Activated T-helper 1 cell treated with anti-CD3 and anti-CD28 coated beads, Interleukin-12 subunit alpha, Interleukin-12 subunit beta, Interleukin-2, Interleukin-4 antibody, amounts not matched to agents 30 ng/mL and 10 ng/mL and 1 ng/mL, durations not matched to agents 14 hours and 24 hours and 36 hours (primary cell): ENCODE measurements at places on chromosomes 2 and 18.

GRCh38 chr2:42028571-42029148, 19.2 kb upstream of the PKDCC start:
- no peak for DNase-seq

DNA sequence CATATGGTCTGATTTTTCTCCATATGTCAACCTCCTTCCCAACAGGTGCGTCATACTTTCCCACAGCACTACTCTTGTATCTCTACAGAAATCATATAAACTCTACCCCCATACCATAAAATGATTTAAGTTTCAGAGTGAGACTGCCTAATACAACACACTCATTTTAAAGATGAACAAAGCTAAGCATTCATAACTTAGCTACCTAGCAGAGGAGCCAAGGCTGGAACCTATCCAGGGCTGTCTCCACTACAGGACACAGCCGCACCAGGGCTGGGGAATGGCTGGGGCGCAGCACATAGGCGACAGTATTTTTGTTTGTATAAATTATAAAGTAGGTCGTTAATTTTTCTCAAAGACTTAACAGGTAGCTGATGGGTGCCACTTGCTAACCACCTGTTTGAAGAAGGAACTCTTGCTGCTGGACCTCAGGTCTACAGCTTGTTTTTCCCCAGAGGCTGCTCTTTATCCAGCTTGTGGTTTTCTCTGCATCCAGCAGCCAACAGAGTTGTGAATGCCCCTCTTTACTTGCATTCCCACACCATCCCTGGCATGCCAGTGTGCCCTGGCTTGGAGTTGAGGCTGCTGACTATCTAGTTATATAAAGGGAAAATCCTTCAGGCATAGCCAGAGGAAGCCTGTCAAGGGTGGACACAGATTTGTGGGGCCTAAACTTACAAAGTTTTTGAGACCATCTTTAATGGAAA, 62.0 kb downstream of the HNRNPLL start:
- no peak for DNase-seq

DNA sequence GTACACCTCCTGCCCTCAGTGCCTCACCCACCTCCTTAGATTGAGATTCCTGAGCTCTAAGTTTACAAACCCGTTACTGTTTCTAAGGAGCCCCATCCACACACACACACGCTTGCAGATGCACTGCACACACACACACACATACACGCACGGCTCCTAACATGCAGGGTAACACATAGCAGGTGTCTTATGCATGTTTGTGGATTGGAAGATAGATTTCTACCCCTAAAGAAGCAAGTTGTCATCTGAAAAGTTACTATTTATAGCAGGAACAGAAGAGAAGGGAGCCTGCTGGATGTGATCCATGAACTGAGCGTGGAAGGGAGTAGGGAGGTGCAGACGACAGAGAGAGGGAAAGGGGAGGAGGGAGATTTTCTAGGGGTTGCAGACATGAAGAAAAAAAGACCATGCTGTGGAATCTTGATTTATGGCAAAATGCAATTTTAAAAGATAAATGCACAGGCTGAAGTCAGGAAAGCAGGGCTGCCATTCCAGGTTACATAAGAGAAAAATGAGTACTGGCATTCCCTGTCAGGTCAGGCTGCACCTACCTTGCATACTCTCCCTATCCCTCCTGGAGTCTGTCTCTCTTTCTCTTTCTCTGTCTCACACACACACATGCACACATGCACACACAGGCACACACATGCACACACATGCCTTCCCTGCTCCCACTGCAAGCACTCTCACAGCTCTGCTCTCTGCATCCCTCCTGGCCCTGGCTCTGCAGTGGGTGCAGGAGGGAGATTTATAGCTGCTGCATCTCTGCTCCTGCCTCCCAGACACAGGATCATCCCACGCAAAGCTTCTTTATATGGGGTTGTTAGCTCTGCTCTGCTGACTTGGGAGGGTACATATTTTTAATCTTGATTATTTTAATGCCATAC, 192.6 kb upstream of the MYT1L start:
- no peak for DNase-seq

DNA sequence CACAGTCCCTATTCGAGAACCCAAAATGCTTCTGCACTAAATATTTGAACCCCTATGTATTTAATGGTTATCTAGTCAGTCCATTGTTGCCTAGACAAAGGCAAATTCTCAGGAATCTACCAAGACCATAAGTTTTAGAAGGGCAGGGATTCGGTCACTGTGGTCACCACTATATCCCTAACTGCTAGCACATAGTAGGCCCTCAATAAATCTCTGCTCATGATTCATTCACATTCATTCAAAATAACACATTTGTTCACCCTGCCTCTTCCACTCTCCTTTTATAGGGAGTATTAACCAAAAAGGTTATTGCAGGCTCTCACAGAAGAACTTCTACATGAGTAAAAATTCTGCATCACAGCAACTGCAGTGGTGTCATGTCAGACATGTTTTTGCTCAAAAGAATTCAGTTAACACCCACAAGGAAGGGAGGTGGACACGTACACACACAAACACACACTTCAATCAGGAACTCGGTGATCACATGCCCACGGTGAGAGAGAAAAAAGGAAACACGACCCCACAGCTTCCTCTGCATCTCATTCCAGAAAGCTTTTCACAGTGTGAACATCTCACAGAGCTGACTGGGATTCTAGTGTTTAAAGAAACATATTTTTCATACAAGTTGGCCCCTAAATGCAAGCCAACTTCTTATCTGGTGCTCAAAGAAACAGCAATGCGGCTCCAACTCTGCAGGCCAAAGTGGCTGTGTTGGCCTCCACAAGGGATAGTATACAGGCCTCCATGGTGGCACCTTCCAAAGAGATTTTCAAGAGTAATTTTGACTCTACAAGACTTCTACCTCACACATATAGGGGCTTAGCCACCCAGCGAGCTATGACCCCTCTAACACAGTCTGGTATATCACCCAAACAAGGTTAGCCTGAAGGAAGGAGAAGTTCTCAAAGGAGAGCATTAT, 98.0 kb downstream of the ANKRD44 start:
- no peak for DNase-seq

DNA sequence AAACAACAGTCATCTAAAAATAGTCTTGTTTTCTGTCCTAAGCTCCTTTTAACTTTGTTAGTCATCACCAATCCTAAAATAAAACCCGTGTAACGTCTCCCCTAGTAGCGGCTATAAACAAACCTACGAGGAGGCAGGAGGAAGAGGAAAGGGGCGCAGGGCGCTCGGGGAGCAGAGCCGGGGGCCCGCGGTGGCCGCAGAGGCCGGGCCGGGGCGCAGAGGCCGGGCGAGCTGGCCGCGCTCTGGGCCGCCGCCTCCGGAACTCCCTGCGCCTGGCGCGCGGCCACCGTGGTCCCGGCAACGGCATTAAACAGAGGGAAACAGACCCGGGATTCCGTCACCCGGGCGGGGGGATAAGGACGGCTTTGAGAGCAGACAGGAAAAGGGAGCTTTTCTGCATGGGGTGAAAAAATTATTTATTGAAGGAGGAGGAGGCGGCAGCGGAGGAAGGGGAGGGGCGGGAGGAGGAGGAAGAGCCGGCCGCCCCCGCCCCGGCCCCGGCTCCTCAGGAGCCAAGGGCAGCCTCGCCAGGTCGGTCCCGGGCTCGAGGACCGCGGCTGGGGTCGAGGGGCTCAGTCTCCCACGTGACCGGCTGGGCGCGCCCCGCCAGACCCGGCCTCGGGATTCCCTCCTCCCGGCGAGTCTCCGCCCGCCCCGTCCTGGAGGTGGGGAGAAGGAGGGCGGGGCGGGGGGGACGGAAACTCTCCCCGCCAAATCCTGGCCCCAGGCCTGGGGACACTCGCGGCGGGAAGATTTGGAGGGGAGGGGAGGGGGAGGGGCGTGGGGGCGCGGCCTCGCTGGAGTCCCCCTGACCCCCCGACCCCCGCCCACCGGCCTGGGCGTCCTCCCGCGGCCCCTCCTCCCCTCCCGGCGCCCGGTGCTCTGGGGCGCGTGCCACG, 1.8 kb upstream of the NFATC1 start:
- peak; percentile 31 for DNase-seq

GRCh38 chr18:24238387-24238786, 99.5 kb downstream of the CABYR start:
- DNase-seq = no peak

GRCh38 chr18:10190564-10190963, 263.9 kb upstream of the APCDD1 start:
- no peak for DNase-seq

GRCh38 chr18:26574958-26575864, 26.9 kb upstream of the KCTD1 start:
- DNase-seq = no peak

GRCh38 chr18:74633652-74634352, 36.1 kb downstream of the ZNF407 start:
- DNase-seq = no peak

DNA sequence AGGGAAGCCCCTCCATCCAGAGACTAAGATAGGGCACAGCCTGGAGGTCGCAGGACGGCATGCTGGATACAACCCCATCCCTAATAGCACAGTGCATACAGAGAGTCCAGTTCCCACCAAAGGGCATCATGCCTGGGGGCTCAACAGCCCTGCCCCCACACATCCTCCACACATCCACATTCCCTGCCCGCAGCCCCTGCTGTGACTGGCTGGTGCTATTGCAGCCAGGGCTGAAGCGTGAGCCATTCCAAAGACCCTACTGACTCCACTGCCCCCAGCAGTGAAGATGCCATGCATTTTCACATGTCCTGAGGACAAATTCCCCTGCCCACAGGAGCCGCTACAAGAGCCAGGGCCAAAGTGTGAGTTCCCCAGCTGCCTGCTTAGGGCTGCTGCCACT, 641.6 kb downstream of the METTL4 start:
- DNase-seq = no peak

- DNase-seq = no peak
Measured at GRCh38 chr2:112869258-112869842, 32.8 kb upstream of the IL1B start.

GRCh38 chr2:106516436-106516835, 29.3 kb downstream of the CD8B2 start:
- DNase-seq = no peak

DNA sequence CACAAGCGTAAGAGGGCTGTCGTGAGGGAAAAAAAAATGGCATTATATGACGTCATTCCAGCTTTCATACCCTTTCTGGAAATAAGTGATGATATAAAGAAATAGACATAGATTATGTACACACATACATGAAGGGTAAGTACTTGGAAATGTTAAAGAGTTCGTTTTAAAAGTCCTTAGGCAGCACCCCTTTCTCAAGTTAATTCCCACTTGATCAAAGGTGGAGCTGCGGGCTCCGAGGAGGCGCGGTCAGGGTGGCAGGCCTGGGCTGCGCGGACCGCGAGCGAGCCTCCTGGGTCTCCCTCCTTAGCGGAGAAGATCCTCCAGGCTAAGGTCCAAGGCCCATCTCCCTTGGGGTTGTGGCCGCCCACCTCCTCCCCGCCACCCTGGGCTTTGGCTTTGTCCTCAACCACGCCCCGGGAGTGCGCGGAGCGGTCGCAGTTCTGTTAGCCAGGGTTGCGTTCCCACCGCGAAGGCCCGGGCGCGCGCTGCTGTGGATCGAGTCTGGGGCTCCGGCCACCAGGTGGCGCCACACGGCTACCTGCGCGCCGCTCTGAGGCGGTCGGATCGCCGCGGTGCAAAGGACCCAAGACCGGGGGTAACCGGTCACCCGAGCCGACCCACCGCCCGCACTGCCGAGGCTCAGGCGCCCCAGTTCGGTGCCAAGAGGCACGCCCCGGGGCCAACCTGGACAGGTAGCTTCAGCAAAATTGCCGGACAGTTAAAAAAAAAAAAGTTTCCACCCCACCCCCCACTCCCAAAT, 66.8 kb downstream of the HNRNPLL start:
- DNase-seq = peak; percentile 72

DNA sequence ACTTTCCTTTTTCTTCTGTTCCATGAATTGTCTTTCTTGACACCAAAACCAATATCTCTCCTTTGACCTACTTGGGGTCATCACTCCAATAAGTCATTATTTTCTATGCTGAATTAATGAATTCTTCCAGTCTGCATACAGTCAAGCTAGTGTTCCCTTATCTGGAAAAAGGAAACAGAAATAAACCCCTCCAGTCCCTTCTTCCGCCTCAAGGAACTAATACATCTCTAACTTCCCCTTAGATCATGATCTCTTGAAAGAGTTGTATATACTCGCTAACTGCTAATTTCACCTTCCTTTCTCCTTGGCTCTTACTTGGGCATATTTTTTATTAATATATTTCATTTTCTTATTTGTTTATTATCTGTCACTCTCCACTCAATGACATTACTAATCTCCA, 7.3 kb upstream of the ARHGAP15 start:
- DNase-seq = no peak
